ENCODE measurements at places on chromosomes 4 and X.
A peak's percentile ranks its signal among the peaks of the same experiment; 100 is the strongest.

DNA sequence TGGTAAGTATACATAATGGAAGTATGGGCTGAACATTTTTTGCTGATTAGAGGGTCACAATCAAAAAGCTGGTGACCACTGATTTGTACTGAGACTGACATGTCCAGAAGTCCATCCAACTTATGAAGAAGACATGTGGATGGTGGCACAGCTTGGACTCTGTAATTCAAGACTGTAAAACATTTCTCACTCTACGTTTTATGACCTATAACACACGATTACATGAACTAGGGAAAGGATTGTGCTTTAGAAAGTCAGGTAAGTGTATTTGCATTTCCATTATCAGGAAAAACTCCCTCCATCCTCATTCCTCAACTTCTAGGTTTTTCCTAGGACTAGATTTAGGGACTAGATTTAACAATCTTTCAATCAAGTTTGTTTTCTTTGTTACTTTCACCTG is 30.5 kb upstream of the OCIAD2 start:
- DNase-seq: no peak

DNA sequence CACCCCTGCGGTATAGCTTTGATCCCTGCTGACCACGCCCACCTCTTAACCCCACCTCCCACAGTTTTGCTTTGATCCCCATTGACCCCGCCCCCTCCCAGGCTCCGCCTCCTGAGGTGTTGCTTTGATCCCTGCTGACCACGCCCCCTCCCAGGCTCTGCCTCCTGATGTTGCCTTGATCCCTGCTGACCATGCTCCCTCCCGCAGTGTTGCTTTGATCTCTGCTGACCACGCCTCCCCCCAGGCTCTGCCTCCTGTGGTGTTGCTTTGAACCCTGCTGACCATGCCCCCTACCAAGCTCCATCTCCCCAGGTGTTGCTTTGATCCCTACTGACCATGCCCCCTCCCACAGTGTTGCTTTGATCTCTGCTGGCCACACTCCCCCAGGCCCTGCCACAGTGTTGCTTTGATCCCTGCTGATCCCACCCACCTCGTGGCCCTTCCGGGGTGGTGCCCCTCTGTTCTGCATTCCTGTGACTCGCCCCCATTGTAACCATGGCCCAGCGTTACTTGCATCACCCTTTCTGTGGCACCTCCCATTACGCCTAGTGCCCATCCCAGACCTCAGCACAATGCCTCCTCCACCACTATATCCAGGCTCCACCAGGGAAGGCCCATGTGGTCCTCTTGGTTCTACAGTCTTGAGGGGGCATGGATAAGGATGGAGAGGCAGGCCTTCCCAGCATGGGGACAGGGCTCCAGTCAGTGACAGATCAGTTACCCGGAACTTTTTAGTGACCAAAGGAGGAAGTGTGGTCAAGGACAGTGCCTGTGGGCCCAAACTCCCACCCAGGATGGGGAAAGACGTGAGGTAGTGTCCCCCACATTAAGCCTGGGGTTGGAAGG is 70.8 kb downstream of the ADRA2C start:
- no peak for DNase-seq

DNA sequence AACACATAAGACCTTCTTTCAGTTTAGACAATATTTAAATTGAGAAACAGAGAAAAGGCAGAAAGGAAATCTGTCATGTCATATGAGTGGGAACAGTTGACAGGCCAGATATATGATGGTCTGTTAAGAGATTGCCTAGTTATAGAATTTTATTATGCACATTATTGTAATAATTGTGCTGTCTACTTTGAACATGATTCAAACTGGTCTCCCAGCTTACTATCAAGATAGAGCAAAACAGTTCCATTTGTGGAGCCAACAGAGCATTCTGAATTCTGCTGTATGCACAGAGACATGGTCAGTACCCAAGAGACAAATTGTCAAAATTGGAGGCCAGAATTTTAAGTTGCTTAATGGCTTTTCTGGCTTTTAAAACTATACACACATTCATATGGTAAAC is 139.4 kb downstream of the FBXO8 start:
- DNase-seq: no peak

DNA sequence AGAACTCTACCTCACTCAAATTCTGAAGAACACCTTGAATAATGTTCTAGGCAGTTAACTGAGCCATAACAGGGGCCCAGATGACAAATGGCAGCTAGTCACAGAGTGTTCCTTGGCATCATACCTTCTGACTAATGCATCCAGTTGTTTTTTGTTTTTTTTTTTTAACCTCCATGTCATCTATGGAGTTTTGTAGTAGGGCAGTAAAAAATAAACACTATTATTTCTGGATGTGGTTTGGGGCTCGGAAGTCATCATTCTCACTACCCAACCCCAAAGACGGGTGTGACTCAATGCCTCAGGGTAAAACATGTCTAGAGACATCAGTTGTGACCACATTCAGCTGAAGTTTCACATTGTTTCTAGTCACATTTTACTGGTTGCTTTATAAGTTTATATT is 31.2 kb upstream of the MCF2 start:
- DNase-seq: no peak

- DNase-seq: no peak
Measured at GRCh38 chr4:79198951-79199587, 126.8 kb downstream of the NAA11 start.

DNA sequence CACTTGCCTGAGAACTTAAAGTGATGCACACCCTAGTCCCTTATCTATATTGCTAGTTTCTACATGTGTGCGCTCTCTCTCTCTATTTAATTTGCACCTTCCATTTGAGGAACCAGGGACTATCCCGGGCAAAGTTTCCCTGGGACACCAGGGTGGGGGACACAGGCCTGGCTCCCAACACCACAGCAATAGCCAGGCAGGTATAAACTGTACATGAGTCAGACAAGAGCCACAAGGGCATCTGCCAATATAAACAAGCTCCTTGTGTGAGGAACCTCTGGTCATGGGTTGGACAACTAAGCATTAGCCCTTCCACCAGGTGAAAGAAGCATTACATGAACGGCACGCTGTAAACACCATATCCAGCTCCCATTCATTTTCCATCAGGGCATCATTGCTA is 455.5 kb downstream of the STIM2 start:
- DNase-seq: no peak

DNA sequence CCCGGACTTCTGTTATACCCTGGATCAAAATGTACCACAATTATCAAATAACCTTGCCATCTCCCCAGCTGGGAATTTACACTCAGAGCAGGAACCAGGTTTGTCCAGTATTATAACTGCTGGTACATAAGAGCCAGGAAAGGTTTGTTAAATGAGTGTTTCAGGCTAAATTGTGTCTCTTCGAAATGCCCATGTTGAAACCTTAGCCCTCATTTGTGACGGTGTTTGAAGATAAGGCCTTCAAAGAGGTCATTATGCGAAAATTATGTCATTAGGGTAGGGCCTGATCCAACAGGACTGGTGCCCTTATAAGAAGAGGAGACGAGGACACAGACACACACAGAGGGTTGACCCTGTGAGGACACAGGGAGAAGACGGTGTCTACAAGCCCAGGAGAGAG is 73.5 kb upstream of the DHRSX start:
- no peak for DNase-seq

DNA sequence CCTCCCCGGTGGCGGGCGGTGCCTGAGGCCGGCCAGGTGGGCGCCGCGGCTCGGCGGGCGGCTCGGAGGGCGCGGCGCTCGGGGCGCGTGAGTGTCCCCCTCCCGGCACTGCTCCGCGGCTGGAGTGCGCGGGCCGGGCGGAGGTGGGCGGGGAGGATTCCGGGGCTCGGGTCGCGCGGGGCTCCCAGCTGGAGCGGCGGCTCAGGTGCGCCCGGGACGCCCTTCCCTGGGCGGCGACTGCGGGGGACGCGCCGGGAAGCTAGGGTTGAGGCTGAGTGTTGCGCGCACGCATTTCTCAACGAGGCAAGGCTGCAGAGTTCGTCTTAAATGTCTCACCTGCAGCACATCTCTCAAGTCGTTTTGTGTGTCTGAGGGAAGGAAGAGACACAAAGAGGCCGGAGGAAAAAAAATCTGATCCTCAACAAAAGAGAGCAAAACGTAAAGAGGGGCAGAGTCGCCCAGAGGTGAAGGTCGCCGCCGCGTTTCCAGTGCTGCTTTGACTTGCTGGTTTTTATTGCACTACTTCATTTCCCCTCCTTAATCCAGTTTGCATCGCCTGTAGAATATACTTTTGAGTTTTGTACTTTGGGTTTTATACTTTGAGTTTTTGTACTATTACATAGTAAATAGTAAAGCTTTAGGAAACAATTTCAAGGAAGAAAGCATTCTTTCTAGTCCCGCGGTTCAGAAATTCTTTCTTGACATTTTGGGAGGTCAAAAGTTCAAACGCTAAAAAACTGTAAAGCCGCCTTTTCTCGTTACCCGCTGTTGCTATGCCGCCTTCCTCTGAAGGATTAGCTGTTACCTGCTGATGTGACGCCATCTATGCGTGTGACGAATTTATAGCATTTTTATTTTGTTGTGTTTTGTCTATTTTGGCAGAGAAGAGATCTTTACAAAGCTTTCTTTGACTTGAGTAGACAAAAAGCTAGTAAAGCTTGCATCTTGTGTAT is 106.5 kb upstream of the STOX2 start:
- DNase-seq: no peak

DNA sequence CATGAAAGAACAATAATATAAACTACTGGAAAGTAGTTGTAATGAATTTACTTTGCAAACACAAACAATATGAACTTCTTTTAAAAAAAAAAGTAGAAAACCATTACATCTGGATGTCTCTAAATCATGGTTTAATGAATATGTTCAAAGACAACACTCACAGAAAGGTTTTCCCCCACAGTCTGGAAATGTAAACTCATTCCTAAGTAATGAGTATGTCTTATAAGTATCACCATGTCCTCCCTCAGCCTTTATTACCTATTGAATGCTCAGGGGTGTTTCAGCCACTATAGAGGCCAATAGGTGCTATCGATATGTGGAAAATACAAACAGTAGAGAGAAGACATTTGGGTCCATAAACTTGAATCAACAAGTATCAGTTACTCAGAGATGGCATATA is 186.7 kb downstream of the PALLD start:
- no peak for DNase-seq

GRCh38 chrX:131802836-131803626 is 220.1 kb upstream of the STK26 start:
- peak; percentile 47 for DNase-seq

GRCh38 chrX:29690061-29690460 is 525.3 kb upstream of the MAGEB2 start:
- no peak for DNase-seq

DNA sequence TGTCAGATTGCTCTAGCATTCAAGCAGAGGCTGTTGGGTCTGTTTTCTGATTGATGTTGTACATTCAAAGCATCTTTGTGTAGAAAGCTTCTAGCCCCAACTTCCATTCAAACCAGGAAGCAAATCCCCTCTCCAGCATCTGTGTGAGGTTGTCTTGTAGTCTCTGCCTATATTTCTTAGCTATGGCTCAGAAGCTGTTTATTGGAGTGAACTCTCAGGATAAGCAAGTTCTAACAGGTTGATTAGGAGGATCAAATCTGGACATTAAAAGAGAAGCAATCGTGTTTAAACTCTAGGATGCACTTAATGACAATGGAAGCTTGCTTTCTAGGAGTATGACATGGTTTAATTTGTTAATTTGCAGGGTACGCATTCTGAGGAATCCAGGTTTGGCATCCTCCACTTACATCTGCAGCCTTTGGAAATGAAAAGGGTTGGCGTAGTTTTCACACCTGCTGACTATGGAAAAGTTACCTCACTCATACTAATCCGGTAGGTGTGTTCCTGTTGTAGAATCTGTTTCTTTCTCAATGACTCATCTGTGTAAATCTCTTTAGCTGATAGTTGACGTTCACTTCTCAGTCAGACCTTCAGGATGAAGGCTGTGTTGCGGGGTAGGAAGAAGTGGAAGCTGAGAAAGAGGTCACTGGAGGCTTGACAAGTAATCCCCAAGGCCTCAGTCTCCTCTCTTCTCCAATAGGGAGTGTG is 88.0 kb upstream of the TLR2 start:
- no peak for DNase-seq

DNA sequence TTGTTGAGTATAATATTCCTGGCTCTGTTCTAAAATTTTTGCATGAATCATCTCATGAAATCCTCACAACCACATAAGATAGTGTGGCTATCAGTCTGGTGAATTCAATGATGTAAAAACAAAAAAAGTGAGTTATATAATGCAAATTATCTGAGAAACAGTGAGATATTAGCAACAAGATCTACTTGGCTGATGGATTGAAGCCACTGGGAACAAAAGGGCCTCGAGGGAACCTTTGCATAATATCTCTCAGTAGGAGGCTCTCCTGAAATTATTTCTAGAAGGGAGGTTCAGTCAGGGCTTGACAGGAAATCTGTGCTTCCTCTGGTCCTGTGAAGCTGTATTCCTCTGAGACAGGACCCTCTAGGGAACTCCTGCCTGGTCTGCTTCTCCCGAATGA is 30.1 kb upstream of the NUP54 start:
- DNase-seq: no peak

DNA sequence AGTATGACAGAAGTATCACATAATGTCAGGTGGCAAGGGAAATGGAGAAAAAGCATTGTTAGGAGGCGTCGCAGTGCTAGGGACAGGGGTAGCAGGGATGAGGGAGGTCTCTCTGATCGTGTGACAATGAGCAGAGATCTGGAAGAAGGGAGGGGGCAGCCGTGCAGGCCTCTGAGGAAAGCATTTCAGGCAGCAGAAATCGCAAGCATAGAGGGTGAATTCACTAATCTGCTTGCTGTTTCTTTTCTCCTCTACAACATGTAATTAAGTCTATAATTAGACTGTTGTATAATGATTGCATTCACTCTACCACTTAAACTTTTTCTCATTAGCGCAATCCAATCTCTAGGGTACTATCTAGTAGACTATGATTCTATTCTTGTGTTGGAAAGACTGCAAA is 9.1 kb downstream of the CYP4V2 start:
- no peak for DNase-seq

DNA sequence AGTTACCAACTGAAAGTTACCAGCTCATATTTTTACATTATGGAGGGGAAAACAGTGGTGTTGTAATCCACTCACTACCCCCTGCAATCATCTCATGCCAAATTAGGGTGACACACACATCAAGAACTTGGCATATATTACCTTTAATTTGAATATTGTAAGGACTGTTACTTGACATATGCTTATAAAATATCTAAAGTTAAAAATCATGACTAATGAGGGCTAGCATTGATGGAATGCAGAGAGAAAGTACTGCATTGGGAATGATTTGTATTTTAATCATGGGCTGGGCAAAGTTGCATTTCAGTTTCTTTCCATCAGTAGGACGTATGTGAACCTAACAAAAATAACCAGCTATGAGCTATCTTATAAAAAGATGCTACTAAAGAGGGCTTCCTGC is 517.5 kb upstream of the GRIA3 start:
- no peak for DNase-seq

Measured in activated CD8-positive, alpha-beta memory T cell treated with anti-CD3 and anti-CD28 coated beads for 1 hour (primary cell).